Osteocyte (in vitro differentiated cells): ENCODE measurements at places on chromosomes 3 and 15. TPM values are rescaled to one million over a fixed set of nuclear protein-coding genes. Genes with fewer than 3 reads are reported as not detected.

- peaks cover 2% of the 10 kb centered on the region for H3K27me3 ChIP-seq
- no peak for DNase-seq
- H3K4me3 ChIP-seq, result no peak overlapping the region
- H3K36me3 ChIP-seq, result no peaks in the 10 kb centered on the region
- no peak overlapping the region for H3K27ac ChIP-seq
Observed at GRCh38 chr3:170813266-170813665, 56.7 kb downstream of the RPL22L1 start.

- H3K36me3 ChIP-seq, result no peaks in the 10 kb centered on the region
- H3K4me1 ChIP-seq, result peaks cover 5% of the 10 kb centered on the region
- no peak overlapping the region for H3K4me3 ChIP-seq
- no peak for DNase-seq
Observed at GRCh38 chr3:64566859-64567258, 120.9 kb downstream of the ADAMTS9 start.

Gene LYSMD2
- 1.8 and 2.7 TPM in 2 replicates for total RNA-seq

Gene TRAT1
- not detected in 2 replicates for total RNA-seq
